Umbilical cord (tissue), 2 donors: ENCODE measurements at places on chromosomes 3 and 15.
A peak's percentile ranks its signal among the peaks of the same experiment; 100 is the strongest.

DNA sequence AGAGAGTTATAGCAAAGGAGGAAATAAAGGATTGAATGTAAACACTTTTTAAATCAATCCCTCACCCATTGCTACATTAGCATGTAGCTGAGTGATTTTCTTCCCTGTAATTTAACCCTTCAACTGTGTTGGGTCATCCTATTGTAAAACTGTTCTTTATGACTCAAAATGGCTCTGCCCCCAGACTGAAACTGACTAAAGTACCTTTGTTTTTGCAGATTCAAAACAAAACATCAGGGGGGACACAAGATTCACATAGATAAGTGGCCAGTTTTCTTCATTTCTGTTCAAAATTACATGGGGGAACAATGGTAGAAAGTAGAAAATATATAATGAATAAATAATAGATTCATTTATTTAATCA lies 268.4 kb downstream of the IGSF11 start:
- DNase-seq = no peak

DNA sequence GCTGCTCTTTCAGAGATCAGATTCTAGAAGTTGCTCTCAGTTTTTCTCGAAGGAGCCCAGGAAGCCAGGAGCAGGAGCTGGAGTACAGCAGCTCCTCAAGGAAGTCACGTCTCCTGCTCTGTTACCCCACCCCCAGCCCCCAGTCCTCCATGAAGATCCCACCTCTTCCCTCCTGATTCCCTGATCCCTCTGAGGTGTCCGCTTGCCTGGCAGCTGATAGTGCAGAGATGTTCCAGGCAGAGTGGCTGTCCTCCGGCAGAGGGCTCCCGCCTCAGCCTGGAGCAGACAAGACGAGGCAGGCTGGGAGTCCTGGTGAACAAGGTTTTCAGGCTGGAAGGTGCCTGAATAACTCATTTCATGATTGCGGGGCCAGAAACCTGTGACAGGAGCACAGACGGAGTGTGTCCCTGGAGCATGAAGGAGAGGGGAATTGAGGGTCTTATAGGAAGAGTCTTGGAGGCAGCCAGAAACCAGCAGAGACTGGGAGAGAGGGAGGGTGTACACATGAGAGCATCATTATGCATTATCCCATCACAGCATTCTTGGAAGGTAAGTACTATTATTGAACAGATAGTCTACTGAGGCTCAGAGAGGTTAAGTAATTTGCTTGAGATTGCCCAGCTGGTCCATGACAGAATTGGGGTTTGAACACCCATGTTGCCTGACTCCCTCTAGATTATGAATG lies 1.2 kb downstream of the HRH1 start:
- peak; percentile 82 for DNase-seq

- DNase-seq = no peak
Observed at GRCh38 chr3:57778494-57778893, 22.4 kb downstream of the SLMAP start.

GRCh38 chr15:63905131-63905530 lies 71.4 kb upstream of the HERC1 start:
- DNase-seq = no peak

DNA sequence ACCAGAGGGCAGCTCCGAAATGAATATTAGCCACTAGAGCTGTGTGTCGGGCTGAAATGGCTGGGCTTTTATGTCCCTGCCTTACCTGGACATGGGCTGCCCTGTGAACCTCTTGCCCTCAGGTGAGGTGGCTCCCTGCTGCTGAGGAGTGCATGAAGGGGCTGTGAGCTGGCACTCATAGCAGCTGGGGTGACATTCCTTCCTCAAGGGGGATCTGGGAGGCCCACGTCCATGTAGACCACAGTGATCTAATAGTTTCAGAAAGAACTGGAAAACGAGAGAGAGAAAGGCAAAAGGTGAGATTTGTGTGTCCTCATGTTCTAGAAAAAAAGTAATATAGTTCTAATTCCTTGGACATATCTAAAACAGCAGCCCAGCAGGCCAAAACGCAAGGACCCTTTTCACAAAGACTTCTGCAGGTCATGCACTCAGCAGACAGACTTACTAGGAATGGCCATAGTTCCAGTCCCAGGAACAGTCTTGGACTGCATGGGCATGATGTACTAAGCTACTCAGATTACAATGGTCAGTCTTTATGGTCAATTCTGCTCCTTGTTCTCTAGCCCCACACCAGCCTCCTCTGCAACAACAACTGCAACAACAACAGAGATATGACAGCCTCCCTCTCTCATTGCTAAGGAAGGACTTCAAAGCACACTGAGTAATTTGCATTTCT lies 10.8 kb upstream of the SLC24A5 start:
- no peak for DNase-seq

DNA sequence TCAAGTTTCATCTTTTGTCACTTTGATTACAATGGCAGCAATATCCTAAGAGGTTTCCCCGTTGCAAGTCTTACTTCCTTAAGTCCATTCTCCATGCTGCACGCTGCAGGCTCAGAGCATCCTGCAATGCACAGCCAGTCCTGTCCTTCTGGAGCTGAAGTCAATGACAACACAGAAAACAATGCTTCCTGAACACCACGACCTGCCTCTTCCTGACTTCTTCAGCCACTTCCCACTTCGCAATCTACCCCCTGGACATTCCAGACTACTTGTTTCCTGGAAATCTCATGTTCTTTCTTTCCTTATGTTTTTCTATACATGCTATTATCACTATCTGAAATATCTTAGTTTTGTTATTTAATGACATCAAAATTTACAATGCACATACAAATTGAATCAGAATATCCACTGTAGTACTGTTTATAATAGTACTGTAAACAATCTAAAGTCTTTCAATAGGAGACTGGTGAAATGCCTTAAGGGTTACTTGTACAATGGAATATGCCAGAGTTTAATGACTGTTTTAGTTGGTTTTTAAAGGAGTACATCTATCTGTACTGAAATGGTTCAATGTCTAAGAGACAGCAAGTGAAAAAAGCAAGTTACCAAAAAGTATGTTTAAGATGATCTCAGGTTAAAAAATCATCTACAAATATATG lies 113.7 kb upstream of the PRTG start:
- peak; percentile 11 for DNase-seq

DNA sequence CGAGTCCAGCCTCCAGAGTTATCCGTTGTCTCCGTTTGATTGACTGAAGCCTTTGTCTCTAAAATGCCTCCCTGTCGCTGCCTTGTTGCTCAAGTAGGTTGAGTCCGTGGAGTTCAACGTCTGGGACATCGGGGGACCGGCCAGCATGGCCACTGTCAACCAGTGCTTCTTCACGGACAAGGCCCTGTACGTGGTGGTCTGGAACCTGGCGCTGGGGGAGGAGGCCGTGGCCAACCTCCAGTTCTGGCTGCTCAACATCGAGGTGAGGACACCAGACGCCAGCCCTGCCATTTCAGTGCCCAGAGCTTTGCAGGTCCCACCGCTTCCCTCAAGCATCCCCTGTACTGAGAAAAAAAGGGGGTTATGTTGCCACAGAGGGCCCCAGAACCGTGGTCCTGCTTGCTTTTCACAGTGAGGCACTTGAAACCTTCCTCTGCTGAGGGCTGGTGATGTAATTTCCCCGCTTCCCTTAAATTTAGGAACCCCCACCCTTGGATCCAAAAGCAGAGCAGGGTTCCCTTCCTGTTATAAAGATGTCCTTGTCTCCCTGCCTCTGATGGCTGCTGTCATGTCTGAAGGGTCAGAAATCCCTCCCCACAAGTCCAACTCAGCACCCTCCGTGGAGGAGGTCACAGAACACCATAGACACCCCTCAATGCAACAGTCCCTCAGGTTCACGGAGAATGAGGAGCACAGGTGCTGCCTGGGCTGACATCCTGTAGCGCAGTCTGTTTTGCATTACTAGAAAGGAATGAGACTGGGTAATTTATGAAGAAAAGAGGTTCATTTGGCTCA lies 105.7 kb downstream of the LRRK1 start:
- DNase-seq = no peak

DNA sequence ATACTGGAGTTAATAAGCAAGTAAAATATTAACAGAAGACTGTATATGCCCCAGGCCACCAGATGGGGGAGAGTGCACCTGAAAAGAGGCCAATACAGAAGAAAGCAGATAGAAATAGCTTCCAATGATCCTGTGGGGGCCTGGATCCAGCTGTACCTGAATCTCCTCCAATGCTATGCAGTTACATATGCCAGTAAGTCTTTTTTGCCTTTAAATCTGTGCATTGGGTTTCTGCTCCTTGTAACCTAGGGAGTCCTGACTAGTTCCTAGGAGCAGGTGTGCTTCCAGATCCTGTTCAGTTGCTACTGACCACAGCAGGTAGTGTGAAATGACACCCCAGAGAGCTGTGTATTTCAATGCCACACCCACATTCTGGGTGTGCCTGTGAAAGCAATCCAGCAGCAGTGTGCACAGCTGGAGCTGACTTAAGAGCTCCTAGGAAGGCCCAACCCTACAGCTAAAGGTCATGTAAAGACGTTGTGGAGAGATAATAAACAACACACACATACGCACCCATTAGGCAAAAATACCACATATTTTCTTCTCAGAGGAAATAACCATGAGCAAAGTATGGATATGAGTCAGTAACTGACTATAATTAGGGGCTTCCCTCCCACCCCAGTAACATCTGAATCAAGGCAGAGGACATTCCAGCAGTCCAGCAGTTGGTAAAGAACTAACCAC lies 62.2 kb upstream of the AKAP13 start:
- DNase-seq = no peak

- no peak for DNase-seq
Observed at GRCh38 chr3:162132981-162133380, 636.4 kb downstream of the OTOL1 start.

DNA sequence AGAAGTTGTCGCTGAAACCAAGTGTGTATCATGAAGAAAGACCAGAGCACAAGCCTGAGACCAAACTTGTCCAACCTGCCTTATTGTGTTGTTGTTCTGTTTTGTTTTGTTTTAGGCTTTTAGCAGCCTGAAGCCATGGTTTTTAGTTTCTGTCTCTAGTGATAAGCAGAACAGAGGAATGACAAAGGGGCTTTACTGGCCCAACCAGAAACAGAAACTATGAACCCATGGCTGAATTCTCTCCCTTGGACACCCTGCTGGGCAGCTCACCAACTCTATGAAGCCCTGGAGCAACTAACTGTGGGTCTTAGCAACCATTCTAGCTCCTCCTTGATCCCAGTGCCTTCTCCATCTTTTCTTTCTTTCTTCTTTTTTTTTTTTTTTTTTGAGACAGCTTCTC lies 30.3 kb downstream of the HCLS1 start:
- no peak for DNase-seq

DNA sequence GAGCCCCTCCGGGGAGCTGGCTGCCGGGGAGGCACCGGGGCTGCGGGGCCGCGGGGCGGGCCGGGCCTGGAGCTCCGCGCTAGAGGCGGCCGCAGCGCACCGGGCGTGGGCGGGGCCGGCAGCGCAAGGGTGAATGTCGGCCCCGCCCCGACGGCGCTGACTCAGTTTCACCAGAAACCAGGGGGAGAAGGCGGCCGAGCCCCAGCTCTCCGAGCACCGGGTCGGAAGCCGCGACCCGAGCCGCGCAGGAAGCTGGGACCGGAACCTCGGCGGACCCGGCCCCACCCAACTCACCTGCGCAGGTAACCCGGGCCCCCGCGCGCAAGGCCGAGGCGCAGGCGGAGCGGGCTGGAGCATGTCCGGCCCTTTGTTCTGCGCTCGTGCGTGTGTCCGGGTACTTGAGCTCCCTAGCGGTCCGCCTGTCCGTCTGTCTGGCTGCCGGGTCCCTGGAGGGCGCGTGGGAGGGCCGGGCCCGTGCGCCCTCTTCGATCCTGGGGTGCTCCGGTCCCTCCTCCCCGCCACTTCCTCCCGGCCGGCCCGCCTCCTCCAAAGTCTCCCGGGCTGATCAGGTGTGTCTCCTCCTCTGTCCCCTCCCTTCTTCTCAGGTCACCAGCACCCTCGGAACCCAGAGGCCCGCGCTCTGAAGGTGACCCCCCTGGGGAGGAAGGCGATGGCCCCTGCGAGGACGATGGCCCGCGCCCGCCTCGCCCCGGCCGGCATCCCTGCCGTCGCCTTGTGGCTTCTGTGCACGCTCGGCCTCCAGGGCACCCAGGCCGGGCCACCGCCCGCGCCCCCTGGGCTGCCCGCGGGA lies at the start of gene SPINT1:
Gene SPINT1 (plus strand): TSS at position 164 of the 811 bp plus-strand sequence. CDS start 507 bp downstream, at position 671.
- peak; percentile 25 for DNase-seq

DNA sequence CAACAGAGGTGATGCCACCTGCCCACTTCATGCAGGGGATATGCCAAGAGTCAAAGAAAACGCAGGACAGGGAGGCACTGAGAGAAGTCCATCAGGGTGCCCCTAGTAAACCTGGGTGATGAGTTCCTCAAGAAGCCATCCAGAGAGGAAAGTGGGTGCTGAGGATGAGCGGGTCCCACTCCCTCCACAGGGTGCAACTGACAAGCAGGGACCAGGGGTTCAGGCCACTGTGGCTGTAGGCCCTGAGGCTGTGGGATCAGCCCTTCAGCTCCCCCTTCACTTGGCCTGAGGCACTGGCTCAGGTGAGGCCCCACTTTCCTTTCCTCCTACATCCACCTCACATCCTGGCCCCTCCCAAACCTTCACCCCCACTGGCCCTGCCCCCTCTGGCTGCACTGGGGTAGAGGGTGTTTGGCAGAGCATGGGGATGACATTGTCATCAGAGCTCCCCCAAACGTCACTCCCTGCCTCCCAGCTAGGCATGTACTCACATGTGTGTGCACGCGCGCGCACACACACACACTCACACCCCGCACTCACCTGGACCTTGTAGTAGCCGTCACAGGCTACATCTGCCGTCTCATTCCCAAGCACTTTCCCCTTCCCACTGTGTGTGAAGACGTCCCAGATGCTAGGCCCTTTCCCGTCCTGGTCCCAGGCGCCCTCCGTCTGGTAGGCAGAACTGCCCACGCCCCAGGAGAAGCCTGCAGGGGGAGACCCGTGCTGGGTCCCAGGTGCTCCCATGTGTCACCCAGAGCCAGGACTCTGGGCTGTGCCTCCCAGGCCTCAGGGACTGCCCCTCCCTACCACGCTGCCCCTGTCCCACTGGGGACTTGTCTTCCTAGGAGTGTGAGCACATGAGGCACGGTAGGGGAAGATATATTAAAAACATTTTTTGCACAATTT lies 1.4 kb downstream of the LCTL start:
- no peak for DNase-seq

- no peak for DNase-seq
Observed at GRCh38 chr3:161171639-161172552, 49.2 kb upstream of the NMD3 start.
